CD4-positive, alpha-beta T cell treated with Interleukin-17A for 4 hours (primary cell): ENCODE measurements at places on chromosomes 5 and 9.
A peak's percentile ranks its signal among the peaks of the same experiment; 100 is the strongest.

DNA sequence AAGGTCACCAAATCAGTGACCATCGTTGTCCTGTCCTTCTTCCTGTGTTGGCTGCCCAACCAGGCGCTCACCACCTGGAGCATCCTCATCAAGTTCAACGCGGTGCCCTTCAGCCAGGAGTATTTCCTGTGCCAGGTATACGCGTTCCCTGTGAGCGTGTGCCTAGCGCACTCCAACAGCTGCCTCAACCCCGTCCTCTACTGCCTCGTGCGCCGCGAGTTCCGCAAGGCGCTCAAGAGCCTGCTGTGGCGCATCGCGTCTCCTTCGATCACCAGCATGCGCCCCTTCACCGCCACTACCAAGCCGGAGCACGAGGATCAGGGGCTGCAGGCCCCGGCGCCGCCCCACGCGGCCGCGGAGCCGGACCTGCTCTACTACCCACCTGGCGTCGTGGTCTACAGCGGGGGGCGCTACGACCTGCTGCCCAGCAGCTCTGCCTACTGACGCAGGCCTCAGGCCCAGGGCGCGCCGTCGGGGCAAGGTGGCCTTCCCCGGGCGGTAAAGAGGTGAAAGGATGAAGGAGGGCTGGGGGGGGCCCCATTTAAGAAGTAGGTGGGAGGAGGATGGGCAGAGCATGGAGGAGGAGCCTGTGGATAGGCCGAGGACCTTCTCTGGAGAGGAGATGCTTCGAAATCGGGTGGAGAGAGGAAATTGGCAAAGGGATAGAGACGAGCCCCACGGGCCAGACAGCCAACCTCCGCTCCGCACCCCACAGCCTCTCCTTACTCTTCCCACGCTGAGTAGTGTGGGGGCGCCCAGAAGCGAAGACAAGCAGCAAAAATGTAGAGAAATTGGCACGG lies 1.7 kb downstream of the RXFP3 start:
- DNase-seq, result no peak

GRCh38 chr5:177557041-177557647 lies 2.8 kb upstream of the FAM193B start:
- DNase-seq, result peak; percentile 13

- no peak for DNase-seq
Measured at GRCh38 chr9:101912698-101913097, 174.3 kb upstream of the GRIN3A start.

- peak; percentile 69 for DNase-seq
Measured at GRCh38 chr9:112334432-112334841, 1.0 kb upstream of the PTBP3 start.

DNA sequence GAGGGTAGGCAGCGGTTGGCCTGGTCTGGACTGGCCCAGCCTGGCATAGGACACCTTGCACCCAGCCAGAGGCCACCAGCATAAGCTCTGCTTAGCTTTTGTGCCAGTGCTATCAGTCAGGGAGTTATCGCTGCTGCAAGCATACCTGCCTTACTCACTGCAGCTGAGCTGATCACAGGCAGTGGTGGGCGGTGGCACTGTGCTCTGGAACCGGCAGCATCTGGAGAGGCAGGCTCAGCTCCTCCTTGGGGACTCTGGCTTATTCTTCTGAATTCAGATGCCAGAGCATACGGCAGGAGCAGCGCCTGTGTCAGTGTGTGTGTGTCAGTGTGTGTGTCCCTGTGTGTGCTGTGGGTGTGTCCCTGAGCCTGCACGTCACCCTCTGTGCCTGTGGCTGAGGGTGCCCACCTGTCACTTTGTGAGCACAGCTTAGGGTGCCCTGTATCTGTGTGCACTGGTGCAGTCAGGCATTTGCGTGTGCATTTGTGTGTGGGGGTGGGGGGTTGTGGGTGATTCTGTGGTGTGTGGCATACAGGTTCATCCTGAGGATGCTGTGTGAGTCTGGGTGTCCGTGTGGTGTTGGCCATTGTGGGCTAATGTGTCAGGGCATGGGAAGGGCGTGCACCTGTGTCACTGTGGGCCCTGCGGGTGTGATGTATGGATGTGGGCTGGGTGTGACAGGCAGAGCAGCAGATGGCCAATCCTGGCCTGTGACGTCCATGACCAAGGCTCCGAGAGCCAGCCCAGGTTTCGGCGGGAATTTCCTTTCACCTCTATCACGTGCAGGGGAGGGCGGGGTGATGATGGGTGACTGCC lies 23.5 kb downstream of the LMX1B start:
- DNase-seq, result no peak

GRCh38 chr5:134817006-134817405 lies 28.8 kb upstream of the C5orf24 start:
- no peak for DNase-seq

- DNase-seq, result no peak
Measured at GRCh38 chr5:36646100-36646499, 39.7 kb downstream of the SLC1A3 start.

- DNase-seq, result no peak
Measured at GRCh38 chr5:173099461-173099860, 43.3 kb downstream of the CREBRF start.

- no peak for DNase-seq
Measured at GRCh38 chr9:125561509-125562148, 145.4 kb downstream of the MAPKAP1 start.
